Liver (tissue), 10 donors: ENCODE measurements at places on chromosomes 13 and 19.

DNA sequence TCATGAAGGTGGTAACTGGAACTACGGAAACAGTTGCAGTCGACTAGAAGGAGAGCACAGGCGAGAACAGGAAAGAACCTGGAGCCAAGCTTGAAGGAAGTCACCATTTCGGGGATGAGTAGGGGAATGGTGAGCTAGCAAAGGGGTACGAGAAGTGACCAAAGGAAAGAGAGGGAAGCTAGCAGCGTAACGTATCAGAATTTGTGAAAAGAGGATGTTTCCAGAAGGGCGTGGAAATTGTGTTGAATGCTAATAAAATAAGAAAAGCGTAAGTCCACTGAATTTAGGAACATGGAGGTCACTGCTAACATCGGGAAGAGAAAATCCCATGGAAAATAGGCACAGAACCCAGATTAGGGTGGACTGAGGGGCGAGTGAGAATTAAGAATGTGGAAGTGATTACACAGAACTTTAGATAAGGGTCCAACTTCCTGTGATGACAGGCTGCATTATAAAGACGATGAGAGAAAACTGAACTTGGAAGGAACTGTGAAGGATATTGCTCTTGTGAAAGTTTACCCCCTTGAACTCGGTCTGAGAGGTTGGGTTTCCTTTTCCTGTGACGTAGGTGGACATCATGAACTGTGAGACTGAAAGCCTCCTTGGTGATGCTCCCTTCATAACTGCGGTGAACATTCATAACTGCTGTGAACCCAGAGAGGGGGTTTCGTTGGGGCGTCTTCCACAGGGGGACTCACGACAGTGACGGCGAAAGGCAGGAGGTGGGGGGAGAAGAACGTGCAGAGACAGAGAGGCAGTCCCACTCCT, 2.0 kb upstream of the FFAR2 start:
- DNase-seq: no peak

DNA sequence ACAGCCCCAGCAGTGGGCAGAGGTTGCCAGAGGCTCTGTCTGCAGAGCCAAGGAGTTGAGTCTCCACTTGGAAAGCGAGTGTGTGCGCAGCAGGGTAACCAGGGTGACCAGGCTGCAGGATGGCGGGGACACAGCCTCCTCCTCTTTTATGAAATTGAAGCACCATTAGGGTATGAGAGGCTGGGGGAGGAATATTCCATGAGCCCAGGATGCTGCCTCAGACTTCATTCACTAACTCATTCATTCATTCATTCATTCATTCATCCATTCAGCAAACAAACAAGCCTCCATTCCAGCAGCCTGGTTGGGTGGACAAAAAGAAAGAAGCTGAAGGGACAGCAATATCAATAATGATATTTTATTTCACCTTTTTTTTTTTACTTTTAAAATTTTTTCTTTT, 6.6 kb upstream of the LMTK3 start:
- no peak for DNase-seq

DNA sequence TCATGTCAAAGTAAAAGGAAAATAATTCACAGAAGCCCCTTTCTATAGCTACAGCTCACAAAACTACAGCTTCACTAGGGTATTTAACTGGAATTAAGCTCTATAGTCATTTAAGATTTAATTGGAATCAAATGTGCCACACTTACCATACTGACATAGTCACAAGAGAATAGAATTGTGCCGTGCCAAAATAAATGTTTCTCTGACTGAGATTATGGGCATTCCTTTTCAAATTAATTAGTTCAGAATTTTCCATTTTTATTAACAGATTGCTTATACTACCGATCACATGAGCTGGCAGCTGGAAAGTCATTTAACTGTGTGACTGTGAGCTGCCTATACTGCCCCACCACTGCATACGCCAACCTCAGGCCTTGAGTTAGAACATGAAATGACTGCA, 108.4 kb downstream of the LHFPL6 start:
- DNase-seq: no peak

- DNase-seq: no peak
Measured at GRCh38 chr13:73466561-73466960, 407.8 kb downstream of the KLF5 start.

- peak; percentile 66 for DNase-seq
Measured at GRCh38 chr19:55212447-55212846, 3.1 kb upstream of the PTPRH start.

- DNase-seq: no peak
Measured at GRCh38 chr13:57716295-57716694, 84.8 kb downstream of the PCDH17 start.

DNA sequence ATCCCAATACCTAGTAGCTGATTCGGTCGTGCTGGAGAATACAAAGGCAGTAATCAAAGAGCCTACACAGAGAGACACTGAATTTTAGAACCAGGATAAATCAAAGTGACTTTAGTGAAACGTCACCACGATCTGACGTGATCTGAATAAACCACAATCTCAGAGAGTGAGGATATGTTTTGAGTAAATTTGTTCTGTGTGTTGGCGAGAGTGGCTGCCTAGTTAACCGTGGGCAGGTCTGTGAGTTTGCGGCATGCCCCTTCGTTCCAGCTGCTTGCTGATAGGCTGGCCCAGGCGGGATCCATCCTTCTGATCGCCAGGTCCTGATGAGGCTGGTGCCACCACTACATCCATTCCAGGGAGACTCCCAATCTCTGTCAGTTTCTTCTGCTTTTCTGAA, 40.4 kb downstream of the LRCH1 start:
- DNase-seq: no peak

DNA sequence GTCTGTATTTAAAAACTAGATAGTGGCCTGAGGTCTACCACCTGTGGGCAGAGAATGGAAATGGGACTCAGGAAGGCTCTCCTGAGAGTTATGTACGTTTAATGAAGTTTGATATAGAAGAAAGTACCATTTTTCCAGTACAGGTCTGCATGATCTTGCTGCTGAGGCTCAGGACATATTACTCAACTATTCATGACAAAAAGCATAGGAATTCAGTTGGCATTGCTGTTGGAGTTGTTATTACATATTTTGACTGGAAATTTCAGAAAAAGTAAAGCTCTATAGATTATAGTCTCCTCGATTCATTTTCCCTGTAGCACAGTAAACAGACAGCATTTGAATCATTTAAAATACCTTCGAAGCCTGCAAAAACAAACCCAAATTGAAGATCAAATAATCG, 469.8 kb downstream of the DCT start:
- no peak for DNase-seq

DNA sequence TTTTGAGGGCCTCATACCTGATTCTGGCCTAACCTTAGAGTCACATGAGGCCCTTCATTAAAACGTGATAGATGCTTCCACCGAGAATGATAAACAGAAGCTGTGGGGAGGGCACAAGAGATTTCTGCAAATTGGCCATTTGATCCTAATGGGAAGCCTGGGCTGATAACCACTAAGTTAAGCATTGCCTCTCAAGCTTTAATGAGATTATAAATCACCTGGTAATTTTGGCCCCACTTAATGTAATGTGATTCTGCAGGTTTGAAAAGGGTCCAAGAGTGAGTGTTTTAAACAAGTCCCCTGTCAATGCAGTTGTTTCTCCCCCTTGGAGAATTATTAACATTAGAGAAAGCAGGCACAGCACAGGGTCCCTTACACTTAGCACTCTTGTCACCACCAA, 42.0 kb downstream of the ZNF486 start:
- no peak for DNase-seq

DNA sequence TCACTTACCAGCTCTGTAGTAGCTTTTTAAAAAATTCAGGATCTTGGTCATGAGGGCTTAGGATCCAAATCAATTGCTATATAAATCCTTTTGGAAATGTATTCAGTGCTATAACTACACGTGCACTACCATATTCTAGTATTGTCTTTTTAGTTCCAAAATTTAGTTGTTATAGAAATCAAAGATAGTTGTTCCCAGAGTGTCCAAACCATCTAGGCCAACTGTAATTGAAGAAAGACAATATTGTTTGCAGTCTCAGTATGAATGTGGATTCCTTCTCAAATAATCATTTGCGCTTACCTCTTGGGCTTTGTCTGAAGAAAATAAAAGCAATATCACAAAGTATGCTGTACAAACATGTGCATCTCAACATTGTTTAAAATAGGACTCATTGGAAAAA, 184.1 kb upstream of the EDNRB start:
- no peak for DNase-seq

DNA sequence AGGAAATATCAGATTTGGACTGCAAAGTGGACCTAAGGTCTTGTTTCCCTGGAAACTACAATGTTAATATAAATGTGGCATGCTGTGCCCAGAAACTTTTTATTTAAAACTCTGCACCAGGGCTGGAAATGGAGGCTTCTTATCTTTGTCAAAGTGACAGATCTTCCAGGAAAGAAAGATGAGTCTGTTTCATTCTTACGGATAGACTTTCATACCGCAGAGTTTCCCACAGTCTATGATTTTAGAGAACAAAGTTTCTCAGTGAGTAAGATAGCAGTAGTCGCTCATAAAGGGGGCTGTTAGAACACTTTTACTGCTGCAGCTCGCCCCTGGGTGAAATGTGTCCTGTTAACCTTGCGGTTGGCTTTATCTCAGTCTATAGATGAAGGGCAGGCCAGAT, 6.7 kb downstream of the CLEC11A start:
- no peak for DNase-seq

DNA sequence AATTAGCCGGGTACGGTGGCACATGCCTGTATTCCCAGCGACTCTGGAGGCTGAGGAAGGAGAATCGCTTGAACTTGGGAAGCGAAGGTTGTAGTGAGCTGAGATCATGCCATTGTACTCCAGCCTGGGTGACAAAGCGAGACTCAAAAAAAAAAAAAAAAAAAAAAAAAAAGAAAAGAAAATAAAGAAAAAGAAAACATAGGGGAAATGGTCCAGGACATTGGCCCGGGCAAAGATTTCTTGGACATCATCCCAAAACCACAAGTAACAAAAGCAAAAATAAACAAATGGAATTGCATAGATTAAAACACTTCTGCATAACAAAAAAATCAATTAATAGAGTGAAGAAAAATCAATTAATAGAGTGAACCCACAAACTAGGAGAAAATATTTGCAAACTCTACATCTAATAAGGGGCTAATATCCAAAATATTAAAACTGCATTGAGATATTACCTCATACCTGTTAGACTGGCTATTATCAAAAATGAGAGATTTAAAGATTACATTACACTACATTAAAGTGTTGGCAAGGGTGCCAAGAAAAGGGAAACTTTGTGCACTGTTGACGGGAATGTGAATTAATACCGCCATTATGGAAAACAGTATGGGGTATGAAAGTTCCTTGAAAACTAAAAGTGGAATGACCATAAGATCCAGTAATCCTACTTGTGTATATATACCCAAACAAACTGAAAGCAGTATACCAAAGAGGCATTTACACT, 18.5 kb upstream of the ABCC4 start:
- DNase-seq: no peak

- DNase-seq: no peak
Measured at GRCh38 chr19:40388481-40388880, 1.5 kb downstream of the HIPK4 start.

GRCh38 chr19:38592940-38593339, 24.8 kb downstream of the MAP4K1 start:
- DNase-seq: no peak

- no peak for DNase-seq
Measured at GRCh38 chr13:30373727-30374126, 48.6 kb upstream of the UBE2L5 start.

DNA sequence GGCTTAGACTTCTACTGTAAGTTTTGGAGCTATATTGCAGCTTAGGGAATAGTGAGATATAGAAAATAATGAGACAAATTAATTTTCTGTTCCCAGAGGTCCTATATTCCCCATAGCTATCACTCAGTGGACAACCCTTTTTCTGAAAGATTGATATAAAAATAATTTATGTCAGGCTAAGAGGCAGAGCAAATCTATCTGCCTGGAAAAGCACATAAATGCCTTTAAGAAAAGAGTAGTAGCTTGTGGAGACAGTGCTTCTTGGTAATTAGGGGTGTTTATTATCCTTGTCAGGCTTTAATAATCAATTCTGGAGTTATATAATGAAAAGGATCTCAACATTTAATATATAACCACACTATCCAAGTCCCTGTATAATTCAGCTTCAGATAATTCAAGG, 1162.8 kb upstream of the PCDH20 start:
- no peak for DNase-seq

- no peak for DNase-seq
Measured at GRCh38 chr19:46298479-46299003, 1.7 kb downstream of the HIF3A start.

DNA sequence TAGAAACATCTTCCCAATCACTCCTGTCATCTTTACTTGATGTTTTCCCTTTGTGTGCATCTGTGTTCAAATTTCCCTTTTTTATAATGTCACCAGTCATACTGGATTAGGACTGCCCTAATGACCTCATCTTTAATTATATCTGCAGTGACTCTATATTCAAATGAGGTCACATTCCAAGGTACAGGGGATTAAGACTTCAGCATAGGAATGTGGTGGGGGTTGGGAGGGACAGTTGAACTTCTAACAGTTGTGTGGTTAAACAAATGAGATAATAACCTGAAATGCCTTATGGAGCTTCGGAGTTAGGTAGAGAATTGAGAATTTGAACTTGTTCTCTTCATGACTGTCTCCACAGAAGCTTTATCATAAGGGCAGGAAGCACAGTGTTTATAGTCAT, 23.0 kb downstream of the PAN3 start:
- no peak for DNase-seq

GRCh38 chr13:108711386-108711785, 82.0 kb downstream of the MYO16 start:
- no peak for DNase-seq

DNA sequence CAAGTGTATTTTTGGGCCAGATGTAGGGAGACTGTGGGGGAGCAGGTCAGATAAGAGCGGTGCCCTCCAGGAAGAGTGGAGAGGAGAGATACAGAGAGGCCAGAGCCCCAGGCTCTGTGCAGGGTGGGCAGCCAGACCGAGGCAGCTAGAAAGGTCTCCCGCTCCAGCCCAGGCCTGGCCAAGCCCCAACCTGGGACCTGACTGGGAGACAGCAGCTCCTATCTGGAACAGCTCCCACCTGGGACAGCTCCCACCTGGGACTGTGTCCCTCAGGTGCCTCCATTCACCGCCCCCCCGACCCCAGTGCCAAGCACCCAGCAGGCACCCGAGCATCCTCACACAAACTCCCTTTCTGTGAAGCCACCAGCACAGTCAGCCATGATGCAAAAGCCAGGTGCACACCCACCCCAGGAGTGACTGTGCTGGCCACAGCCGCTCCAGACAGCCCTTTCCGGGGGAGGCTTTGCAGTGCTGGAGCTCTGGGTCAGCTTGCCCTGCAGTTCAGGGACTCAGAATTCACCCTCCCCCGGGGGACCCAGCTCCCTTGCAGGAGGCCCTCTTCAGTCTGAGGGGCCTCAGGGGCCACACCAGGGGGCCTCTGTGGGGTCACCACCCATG, 2.1 kb upstream of the GRTP1 start:
- DNase-seq: peak; percentile 34

- DNase-seq: no peak
Measured at GRCh38 chr13:43787997-43788396, 1.2 kb upstream of the ENOX1 start.

- DNase-seq: no peak
Measured at GRCh38 chr13:28246891-28247290, 108.5 kb downstream of the PAN3 start.
